ENCODE measurements at places on chromosomes 13 and 19.

- peak; percentile 73 for DNase-seq
These were observed 3.6 kb upstream of the KCNN4 start for GRCh38 chr19:43784241-43784980.

GRCh38 chr19:51513968-51514367 lies 12.4 kb upstream of the SIGLEC12 start:
- no peak for DNase-seq

GRCh38 chr19:31890230-31890629 lies 455.2 kb upstream of the ZNF507 start:
- no peak for DNase-seq

DNA sequence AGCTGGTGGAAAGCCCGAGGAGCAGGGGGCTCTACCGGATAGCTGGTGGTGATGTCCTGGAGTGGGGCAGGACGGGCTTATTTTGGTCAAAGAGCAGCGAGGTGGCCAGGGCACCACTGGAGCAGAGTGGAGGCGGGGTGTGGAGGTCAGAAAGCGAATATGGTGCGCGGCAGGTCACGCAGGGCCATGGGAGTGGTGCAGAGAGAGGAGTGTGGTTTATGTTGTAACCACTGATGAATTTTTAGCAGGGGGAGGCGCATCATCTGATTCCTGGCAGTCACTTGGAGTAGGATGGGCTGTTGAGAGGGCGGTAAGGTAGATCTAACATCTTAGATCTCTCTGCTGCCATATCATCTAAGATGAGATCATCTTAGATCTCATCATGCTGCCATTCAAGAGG lies 1.4 kb upstream of the ZNF414 start:
- no peak for DNase-seq

All from T1000 (cell line).